ENCODE measurements at places on chromosomes 7 and 10. TPM values are rescaled to one million over a fixed set of nuclear protein-coding genes. Genes with fewer than 3 reads are reported as not detected.

Gene SUGCT
- total RNA-seq = 1.5 TPM

Gene EXOC6
- total RNA-seq = 10.8 TPM

Gene ZKSCAN5
- 7.7 TPM for total RNA-seq

Gene ARID5B
- 79.4 TPM for total RNA-seq

All from activated CD4-positive, alpha-beta memory T cell treated with anti-CD3 and anti-CD28 coated beads for 36 hours (primary cell).